ENCODE measurements at places on chromosomes 11 and 22.

DNA sequence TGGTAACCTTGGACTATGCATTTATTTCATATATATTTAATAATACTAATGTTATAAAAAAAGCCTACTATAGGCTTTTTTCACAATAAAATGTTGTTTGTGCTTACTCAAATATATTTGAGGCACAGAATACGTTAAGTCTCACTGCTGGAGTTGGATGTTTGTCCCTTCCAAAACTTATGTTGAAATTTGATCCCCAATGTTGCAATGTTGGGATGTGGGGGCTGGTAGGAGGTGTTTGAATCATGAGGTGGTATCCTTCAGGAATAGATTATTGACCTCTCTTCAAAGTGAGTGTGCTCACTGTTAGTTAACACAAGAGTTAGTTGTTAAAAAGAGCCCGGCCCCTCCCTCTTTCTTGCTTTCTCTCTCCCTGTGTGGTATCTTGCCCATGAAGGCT is 1295.9 kb downstream of the JRKL start:
- DNase-seq: no peak

DNA sequence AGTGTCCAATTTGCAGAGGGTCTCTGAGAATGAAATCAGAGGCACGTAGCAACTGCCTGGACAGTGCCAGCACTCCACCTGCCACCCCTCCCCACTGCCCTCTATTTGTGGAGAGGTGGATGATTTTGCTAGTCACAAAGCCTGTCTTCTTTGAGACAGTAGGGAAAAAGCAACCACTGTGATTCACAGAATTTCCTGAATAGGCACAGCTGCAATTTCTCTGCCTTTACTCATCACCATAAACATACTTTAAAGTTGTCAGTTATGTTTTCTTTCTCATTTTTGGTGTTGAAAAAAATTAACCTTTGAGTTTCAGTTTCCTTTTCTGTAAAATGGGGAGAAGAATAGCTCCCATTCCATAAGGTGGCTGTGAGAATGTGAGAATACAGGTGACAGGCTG is 134.3 kb downstream of the TEAD1 start:
- DNase-seq: no peak

DNA sequence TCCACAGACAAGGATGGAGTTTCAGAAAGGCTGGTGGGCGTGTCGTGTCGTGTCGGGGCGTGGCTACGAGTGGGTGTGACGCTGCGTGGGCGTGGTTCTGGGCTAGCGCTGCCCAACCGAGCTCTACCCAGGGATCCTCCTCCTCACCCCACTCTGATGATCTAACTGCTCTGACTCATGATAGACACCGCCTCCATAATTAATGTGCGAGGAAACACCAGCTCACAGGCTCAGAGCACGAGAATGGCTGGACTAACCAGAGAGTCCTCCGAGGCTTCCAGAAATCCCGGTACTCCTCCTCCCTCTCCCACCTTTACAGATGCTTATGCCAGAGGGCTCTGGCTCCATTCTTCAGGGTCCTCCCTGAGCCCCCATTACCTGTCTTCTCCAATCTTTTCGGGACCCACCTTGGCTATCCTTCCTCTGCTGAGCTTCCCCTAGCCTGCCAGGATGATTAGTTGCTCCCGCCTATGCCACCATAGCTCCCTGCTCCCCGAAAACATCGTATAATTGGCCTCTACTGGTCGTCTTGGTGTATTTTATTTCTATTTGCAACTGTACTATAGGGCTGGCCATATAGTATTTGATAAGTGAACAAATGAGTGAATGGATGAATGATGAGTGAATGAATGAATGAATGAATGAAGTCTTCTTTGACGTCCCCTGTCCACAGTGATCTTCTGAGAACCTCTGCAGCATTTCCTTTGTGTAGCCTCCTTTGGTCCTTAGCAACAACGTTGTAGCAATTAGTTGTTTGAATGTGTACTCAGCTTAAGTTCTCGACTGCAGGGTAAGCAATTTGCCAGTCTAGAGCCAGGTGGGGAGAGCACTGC is 21.7 kb downstream of the TMPRSS13 start:
- peak; percentile 46 for DNase-seq

DNA sequence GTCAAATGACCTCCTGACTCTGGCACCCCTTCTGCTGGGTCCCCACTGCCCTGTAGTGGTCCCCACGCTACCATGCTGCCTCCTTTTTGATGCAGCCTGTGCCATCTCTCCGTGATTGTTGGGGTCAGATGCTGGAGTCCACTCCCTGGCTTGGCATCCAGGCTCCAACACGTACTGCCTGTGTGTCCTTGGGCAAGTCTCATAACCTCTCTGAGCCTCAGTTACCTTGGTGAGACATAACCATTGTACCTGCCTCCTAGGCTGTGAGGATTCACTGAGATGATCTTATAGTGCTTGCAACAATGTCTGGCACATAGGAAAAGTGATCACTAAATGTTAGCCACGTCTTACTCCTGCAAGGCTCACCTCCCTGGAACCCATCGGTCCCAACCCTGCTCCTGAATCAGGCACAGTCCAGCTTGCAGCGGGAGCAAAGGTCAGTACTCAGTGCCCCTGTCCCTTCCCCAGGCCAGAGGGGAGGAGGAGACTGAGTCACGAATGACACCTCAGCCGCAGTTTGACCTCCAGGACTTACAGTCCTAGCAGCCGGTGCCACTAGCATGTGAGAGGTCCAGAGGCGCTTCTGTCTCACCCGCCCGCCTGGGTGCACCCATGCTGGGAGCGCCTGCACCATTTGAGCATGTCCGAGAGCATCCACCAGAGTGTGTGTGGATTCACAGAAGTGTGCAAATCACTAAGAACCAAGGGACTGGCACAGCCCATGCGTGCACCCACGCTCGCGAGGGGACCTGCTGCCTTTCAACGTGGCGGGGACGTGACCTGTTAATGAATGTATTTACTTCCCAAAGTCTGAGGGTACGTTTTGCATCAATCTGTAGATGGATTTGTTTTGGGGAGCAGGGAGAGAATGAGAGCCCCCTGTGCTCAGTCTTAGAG is 3.0 kb upstream of the APOA4 start:
- DNase-seq: no peak

Measured in left renal pelvis (tissue), 4 donors.